GM12865 (cell line): ENCODE measurements at places on chromosomes 7 and 10.

GRCh38 chr10:17059197-17059688 lies 70.4 kb downstream of the CUBN start:
- no peak for DNase-seq

DNA sequence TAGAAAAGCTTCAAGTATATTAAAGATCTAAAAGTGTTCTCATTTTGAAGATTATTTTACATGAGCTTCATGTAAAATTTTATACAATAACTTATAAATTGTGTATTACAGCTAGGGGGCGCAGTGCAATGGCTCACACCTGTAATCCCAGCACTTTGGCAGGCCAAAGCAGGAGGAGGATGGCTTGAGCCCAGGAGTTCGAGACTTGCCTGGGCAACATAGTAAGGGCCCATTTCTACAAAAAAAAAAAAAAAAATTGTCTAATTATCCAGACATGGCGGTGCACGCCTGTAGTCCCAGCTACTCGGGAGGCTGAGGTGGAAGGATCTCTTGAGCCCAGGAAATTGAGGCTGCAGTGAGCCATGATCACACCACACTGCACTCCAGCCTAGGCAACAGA lies 16.6 kb downstream of the ACBD5 start:
- peak; percentile 56 for DNase-seq

DNA sequence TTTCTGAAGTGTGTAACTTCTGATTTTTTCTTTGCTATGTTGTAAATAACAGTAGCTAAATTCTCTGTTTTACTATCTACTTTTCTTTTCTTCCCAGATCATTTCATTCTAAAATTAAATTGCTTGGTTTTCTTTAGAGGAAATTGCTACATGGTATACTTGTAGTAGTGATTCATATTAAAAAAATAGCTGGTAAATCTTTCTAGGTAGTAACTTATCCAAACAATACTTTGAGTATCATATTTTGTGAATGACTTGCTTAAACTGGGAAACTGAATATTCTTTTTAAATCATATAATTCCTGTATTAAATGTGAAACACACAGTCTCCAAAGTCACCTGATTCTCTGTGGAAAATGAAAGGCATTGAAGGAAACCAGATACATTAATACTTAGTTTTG lies 85.5 kb downstream of the ZNRF2 start:
- DNase-seq = no peak

DNA sequence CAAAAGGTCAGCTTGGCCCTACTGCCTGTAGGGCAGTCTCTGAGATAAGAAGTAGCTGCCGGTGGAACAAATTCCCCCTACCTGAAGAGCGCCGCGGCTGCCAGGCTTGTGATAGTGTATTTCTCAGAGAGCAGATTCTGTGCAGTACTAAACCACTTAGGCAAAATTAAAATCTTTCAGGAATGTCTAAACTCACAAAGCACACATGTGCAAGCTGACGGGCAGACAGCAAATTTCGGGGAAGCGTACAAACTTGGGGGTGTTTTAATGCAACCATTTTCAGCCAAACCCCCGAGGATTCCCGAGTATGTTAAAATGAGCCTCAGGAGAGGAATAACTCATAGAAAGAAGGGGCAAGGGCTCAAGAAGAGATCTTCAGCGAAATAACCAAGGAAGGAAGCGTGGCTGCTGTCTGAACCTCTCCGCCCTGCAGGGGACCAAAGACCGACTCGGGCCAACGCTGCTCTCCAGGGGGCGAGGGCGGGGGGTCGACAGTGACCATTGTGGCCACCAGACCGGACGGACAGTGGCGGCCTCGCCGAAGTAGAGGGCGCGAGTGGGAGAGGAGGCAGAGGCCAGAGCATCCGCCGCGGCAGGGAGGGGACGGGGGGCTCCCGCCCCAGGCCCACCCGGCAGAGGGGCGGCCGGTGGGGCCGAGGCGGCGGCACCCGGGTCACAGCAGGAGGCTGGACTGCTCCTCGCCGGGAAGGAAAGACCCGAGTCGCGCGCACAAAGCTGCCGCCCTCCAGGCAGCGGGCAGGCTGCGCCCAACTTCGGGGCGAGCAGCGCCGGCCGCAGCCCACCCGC lies 819 bp downstream of the HYCC1 start:
- peak; percentile 57 for DNase-seq

GRCh38 chr7:112252691-112253090 lies 46.2 kb downstream of the ZNF277 start:
- DNase-seq = no peak

GRCh38 chr10:110863956-110864355 lies 7.8 kb upstream of the PDCD4 start:
- DNase-seq = no peak

DNA sequence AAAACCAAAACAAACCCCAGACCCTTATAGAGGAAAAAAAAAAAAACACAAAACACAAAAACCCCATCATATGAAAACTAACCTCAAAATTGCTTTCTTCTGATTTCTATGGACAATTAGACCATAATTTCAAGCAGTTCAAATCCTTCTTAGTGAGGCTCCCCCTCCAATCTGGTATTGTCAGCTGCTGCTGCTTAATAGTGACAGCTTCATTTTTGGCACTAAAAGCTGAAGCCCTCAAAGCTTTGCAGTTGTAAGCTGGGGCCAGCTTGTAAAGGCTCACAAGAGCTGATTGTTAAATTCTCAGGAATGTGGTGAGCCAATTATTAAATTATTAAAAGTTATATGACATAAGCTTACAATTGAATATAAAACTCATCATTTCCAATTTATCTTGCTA lies 21.9 kb downstream of the ATXN7L1 start:
- DNase-seq = no peak

DNA sequence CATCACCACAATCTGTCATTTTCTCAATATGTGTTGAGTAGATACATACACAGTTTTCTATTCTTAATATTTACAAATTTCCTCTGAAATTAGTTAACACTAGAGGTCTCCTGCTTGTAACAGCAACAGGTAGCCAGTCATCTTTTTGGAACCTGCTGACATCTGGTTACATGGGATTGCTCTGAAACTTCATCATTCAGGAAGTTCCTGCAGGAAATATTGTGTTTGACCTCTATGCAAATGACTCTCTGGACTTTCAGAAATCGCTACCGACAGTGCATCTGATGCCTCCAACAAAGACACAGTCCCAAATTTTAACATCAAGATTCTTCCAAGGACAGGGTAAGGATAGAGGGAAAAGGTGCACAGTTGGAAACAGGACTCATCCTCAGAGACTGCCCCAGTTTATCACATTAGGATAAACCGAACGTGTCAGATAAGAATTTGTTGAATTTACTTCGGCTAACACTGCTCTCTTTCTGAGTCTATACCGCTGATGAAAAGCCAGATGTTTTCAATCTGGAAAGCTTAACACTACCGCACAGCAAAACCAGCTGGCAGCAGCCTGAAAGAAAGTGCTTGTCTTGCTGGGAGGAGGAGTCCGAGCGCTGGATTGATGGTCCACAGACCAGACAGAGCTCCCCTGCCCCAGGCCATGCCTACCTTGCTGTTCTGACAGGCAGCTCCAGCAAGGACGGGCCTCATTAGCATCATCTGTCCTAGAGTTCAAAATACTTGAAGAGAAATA lies 633.4 kb downstream of the PARD3 start:
- no peak for DNase-seq

DNA sequence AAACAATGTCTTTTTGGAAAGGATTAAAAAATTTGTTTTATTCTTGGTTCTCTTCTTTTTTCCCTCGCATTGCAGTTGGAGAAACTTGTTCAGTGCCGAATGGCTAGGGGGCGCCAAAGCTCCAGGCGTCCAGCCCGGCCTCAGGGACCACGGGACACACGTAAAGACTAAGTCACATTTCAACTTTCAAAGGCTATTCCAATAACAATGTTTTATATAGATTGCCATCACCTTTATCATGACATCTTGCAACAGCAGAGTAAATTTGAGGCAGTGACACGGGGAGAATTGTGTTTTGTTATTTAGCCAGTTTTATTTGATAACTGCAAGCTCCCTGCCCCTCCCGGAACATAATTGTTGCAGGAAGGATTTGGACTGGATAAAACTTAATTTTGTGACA lies 2.2 kb upstream of the IGFBP3 start:
- peak; percentile 76 for DNase-seq

GRCh38 chr10:87504307-87504639 lies 420 bp upstream of the MINPP1 start:
- no peak for DNase-seq

- no peak for DNase-seq
Observed at GRCh38 chr10:76192151-76192550, 760.7 kb downstream of the LRMDA start.

DNA sequence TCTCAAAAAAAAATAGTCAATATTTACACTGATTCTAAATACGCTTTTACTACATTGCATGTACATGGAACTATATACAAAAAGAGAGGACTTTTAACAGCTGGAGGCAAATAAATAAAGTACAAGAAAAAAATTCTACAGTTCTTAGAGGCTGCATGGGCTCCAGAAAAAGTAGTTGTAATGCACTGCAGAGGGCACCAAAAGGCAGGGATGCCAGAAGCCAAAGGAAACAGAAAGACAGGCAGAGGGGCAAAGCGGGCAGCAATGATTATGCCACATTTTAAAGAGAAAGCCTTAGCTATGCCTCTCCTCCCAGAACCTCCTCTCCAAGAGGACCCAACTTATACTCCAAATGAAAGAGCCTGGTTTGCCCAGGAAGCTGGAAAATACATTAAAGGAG lies 11.6 kb upstream of the ADCK2 start:
- DNase-seq = no peak

DNA sequence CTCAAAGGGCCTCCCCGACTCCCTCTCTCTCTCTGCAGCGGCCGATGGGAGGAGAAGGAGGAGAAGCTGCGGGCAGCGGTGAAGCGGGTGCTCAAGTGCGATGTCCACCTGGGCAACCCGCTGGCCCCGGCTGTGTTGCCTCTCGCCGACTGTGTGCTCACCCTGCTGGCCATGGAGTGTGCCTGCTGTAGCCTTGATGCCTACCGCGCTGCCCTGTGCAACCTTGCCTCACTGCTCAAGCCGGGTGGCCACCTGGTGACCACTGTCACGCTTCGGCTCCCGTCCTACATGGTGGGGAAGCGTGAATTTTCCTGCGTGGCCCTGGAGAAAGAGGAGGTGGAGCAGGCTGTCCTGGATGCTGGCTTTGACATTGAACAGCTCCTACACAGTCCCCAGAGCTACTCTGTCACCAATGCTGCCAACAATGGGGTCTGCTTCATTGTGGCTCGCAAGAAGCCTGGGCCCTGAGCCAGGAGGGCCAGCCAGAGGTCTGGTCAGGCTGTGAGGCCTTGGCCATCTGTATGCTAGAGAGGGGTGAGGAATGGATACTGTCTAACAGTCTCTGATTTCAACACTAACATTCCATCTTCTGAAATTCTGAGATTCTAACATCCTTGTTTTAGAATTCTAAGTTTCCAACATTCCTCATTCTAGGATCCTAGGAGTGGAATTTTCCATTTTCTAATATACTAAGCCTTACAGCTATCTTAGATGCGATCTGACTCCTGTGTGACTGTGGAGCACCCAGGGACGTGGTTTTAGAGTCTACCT lies 3.6 kb downstream of the INMT start:
- DNase-seq = no peak

- no peak for DNase-seq
Observed at GRCh38 chr7:142733271-142733670, 16.0 kb upstream of the PRSS1 start.

GRCh38 chr7:47617131-47617530 lies 35.2 kb upstream of the TNS3 start:
- DNase-seq = no peak
